Gastrocnemius medialis (tissue), 4 donors: ENCODE measurements at places on chromosomes 11 and 22. TPM values are rescaled to one million over a fixed set of nuclear protein-coding genes. Genes with fewer than 3 reads are reported as not detected.

DNA sequence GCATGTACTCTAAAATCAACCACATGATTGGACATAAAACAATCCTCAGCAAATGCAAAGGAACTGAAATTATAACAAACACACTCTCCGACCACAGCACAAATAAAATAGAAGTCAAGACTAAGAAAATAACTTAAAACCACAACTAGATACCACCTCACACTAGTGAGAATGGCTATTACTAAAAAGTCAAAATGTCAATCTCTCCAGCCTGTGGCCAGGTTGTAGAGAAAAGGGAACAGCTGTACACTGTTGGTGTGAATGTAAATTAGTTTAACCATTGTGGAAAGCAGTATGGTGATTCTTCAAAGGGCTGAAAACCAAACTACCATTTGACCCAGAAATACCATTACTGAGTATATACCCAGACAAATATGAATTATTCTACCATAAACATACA lies 1025.7 kb upstream of the TENM4 start:
- no peak for DNase-seq

GRCh38 chr11:65132238-65132987 lies 1.9 kb downstream of the SYVN1 start:
- DNase-seq = no peak

DNA sequence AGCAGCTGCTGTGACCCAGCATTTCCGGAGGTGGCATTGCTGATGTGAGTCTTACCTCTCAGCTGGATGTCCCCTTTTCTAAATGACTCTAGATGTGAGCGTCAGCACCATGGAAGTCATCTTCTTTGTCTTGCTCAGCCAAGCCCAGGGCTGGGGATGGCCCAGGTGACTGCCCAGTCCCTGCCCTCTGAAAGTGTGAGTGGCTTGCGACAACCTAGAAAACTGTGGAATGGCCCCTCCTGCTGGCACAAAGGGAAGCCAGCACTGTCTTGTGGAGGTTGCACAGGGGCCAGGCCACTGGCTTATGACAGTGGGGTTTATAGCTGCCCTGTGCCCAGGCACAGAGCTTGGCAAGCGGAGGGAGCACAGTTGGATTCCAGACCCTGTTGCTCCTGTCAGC lies 6.2 kb downstream of the TUB start:
- DNase-seq = no peak

DNA sequence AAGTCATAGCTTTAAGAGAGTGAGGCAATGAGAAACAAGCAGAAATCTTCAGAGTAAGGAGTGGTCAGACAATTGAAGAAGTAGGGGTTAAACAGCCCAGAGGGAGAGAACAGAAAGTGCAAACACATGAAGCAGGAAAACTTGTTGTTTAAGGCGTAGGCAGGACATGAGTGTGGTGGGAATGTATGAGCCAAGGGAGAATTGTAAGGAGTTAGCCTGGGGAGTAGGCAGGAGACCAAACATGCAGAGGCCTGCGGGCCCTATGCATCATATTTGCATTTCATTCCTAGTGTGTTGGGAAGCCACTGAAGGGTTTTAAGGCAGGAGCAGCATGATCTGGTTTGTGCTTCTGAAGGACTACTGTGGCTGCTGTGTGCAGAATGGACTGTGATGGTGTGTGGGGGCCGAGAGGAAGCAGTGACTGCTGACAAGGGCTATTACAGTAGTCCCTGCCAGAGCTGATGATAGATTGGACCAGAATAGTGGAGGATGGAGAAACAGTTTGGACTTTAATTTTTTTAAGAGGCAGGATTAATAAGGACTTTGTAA lies 179.9 kb upstream of the C11orf87 start:
- DNase-seq = no peak

- DNase-seq = no peak
These were observed 331.6 kb upstream of the ANO5 start for GRCh38 chr11:21861314-21861713.

GRCh38 chr11:114050258-114050927 lies 9.1 kb upstream of the ZBTB16 start:
- no peak for DNase-seq

The CHRM4 gene
- not detected for total RNA-seq

The CENPM gene
- total RNA-seq = 5.1 TPM

The TSKU gene
- 17.5 TPM for total RNA-seq

The OR52E8 gene
- not detected for total RNA-seq

The APOBEC3H gene
- not detected for total RNA-seq
